ENCODE measurements at places on chromosomes 5 and 9. TPM values are rescaled to one million over a fixed set of nuclear protein-coding genes. Genes with fewer than 3 reads are reported as not detected.

Gene CERCAM
- total RNA-seq: 44.7 TPM

Gene DOCK8
- total RNA-seq: 3.2 TPM

Gene FCN2
- total RNA-seq: not detected

Gene FBP2
- total RNA-seq: not detected

Gene RALGPS1
- total RNA-seq: 2.9 TPM

Gene GMCL2
- total RNA-seq: not detected

Gene AKNA
- 10.3 TPM for total RNA-seq

Gene ASPN
- not detected for total RNA-seq

Gene OCLN
- total RNA-seq: 7.7 TPM

Gene TAF11L10
- not detected for total RNA-seq

Gene TAL2
- total RNA-seq: not detected

Gene ANKRD31
- total RNA-seq: 0.10 TPM

Gene SLC36A3
- not detected for total RNA-seq

Gene GRIN3A
- total RNA-seq: not detected

Gene SNCAIP
- total RNA-seq: 37.4 TPM

Gene SVEP1
- total RNA-seq: 0.33 TPM

Gene KIF12
- total RNA-seq: 0.10 TPM

Gene TPPP
- under 0.01 TPM for total RNA-seq

Gene RASGRF2
- 18.7 TPM for total RNA-seq

Gene URM1
- 49.6 TPM for total RNA-seq

Gene TXNDC8
- total RNA-seq: not detected

Gene STK32A
- 0.98 TPM for total RNA-seq

Gene ABCA1
- 13.1 TPM for total RNA-seq

Gene SLC35A4
- total RNA-seq: 24.8 TPM

Gene SLC25A48
- not detected for total RNA-seq

Gene LRRC26
- total RNA-seq: not detected

Gene TTC23L
- 0.19 TPM for total RNA-seq

Gene GABRA1
- total RNA-seq: not detected

Gene CCDC183
- total RNA-seq: 0.65 TPM

Gene SNX30
- total RNA-seq: 10.1 TPM

Gene ANKRD34B
- not detected for total RNA-seq

Gene MSX2
- not detected for total RNA-seq

Gene SPINK13
- total RNA-seq: not detected

Gene SOHLH1
- total RNA-seq: not detected

Gene CENPP
- 2.3 TPM for total RNA-seq
